ENCODE measurements at places on chromosomes 4 and X.
A peak's percentile ranks its signal among the peaks of the same experiment; 100 is the strongest.

GRCh38 chrX:107711521-107712181, 63.9 kb downstream of the TSC22D3 start:
- no peak for DNase-seq

DNA sequence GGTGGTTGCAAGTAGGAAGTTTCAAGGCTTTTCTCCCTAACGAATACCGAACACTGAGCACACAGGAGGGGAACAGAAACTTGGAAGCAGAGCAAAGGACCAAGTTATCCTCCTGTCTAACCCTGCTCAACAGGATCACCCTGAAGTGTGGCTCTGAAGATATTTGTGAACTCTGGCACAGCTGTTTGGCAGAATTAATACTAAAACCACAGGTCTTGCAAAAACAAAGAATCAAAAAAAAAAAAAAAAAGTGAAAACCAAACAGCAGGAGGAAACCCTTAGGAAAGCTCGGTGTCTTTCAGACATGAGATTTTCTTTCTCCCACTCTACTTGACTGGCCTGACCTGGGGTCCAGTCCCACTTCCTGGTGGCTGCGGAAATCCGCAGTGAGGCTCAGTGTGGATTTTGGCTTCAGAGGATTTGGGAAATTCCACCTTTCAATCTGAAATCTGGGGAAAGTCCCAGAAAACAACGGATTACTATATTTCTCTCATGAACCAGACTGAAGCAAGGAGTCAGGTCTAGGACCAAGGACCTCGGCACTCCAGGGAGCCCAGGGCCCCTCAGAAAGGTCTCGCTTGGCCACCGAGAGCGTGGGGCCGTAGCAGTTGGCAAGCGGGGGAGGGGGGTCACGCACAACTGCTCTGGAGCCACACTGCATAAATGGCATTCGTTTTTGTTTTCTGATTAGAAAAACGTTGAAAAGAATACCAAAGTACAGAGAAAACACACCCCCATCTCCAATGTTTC, 867 bp downstream of the TIFA start:
- DNase-seq, result no peak

- DNase-seq, result no peak
Observed at GRCh38 chr4:43360296-43360695, 467.8 kb downstream of the GRXCR1 start.

GRCh38 chr4:119627267-119628255, 1.0 kb downstream of the PDE5A start:
- DNase-seq, result peak; percentile 46

DNA sequence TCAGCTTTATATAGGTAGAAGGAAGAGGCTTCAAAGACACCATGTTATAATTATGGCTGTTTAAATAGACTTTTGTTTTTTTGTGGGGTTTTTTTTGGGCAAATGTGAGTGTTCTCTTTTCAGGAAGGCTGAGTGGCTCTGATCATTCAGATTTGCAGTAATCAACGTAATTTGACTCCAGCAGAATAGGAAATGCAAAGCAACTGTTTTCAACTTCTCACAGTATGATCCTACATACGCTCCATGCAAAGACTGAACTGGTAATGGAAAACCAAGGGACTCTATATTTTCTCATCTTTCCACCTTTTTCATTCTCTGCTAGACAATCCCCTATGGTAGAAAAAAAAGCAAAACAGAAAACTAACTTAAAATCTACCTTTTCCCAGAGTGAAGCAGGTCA, 10.8 kb downstream of the ADH1B start:
- DNase-seq, result no peak

DNA sequence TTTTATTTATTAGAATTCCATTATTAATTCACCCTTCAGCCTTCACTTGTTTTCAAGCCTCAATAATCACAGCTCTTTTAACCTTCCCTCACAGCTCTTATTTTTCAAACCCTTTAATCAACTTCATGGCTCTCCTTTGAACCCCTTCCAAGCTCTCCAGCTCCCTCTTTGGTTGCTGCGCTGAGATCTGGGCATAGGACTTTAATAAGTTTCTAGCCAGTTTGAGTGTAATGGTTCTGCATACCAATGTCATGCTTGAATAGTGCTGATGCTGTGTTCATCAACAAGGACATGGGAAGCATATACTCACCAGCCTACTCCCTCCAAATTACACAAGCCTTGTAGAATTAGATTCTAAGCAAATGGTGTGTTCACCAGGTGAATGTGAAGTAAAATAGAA, 3.5 kb upstream of the RNF212 start:
- DNase-seq, result no peak

DNA sequence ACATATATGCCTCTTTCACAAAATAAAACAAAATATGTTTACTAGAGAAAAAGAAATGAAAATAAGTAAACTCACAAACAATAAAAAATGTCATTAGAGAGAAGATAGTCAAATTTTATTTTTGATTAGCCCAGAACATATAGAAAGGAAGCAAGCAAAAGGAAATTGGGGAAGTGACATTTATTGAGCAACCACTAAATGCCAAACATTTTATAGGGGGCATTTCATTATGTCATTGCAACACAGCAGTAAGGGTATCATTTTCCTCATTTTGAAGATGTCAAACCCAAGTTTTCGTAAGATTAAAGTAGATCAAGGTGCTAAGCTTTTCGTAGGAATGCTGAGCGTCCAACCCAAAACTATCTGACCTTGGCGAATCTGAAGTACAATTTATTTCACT, 1331.5 kb upstream of the PABPC4L start:
- no peak for DNase-seq

GRCh38 chr4:16225167-16225862, 956 bp downstream of the TAPT1 start:
- DNase-seq, result no peak

GRCh38 chr4:73275318-73275654, 16.7 kb upstream of the ANKRD17 start:
- no peak for DNase-seq

GRCh38 chr4:168562041-168562571, 65.3 kb downstream of the PALLD start:
- DNase-seq, result no peak

GRCh38 chr4:107578321-107578720, 141.7 kb downstream of the PAPSS1 start:
- no peak for DNase-seq

- no peak for DNase-seq
Observed at GRCh38 chrX:6021316-6022091, 207.2 kb downstream of the NLGN4X start.

GRCh38 chr4:163003979-163004378, 162.7 kb downstream of the NAF1 start:
- DNase-seq, result no peak

- DNase-seq, result no peak
Observed at GRCh38 chr4:993111-994029, at the start of gene SLC26A1. Gene SLC26A1 (minus strand): TSS chr4:993404. CDS start chr4:991703, 1,701 bp downstream.

GRCh38 chrX:49230500-49231232, 2.5 kb downstream of the CACNA1F start:
- DNase-seq, result no peak

GRCh38 chr4:78688366-78688765, 87.8 kb upstream of the BMP2K start:
- DNase-seq, result no peak

DNA sequence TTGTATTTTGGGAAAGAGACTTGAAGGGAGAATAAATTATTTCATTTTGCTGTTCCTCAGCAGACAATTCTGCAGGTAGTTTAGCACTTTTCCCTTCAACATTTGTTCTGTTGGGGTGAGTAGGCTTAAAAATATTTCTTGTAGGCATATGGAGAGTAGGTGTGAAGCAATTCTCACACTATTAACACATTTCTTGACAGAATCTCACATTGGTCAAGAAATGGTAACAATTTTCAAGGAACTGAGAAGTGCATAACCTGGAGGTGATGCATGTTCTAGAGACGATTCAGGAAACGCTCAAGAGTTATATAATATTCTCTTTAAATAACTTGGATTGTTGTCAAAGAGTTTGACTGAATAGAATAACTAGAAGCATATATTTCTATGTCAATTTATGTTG, 658.2 kb downstream of the STIM2 start:
- no peak for DNase-seq

- no peak for DNase-seq
Observed at GRCh38 chrX:125954236-125954635, 211.9 kb downstream of the DCAF12L2 start.

DNA sequence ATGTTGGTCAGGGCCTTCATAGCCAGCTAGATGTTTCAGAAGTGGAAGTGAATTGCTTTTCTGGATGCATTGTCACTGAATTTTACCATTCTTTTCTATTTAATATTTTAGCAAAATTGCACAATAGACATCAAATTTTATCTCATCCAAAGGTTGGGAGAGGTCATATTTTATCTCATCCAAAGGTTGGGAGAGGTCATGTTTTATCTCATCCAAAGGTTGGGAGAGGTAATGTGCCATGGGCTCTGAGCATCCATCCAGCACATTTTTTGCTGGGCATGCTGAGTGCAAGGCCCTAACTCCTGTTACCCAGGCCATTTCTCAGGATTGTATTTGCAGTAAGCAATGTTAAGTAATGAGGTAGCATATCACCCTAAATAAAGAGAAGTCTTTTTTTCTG, 14.7 kb upstream of the CYP2U1 start:
- DNase-seq, result no peak

DNA sequence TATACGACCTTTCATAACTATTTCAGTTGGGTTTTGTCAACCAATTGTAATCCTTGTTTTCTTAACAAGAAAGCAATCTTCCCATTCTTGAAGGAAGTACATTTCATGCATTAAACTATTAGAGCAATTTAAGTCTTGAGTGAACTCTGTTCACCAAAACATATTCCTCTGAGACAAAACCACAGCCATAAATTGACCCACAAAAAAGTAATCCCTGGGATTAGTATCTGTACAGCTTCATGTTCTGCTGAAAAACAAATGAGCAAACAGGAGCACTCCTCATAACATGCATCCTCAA, 207.0 kb upstream of the PDE5A start:
- DNase-seq, result no peak

DNA sequence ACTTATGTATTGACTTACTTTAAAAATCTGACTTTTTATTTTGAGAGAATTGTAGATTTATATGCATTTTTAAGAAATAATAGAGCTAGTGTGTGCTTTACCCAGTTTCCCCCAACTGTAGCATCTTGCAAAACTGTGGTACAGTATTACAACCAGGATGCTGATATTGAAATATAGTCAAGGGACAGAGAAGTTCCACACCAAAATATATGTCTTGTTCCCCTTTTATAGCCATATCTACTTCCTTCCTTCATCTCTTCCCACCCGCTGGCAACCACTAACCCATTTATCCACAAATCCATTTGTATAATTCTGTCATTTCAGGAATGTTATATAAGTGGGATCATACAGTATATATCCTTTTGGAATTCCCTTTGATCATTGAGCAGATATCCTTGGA, 16.8 kb downstream of the KDM6A start:
- DNase-seq, result no peak

GRCh38 chr4:21470535-21470934, 478.0 kb downstream of the KCNIP4 start:
- DNase-seq, result no peak
